IMR-90 (cell line): ENCODE measurements at places on chromosomes 3 and 15. TPM values are rescaled to one million over a fixed set of nuclear protein-coding genes. Genes with fewer than 3 reads are reported as not detected.

DNA sequence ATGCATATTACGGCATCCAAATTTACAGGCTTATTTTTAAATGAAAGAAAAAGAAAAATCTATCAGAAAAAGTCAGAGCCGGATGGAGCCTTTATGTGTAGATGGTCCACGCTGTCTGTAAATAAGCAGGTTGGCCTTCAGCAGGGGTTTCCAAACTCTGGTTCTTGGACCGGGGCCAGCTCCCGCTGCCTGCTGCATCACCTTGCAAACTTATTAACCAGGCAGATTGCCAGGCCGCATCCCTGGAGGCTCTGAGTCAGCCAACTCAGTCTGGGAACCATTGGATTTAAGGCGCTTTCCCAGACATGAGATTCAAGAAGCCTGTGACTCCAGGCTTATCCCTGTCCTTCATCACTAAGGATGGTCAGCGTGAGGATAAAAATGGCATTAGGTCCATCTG lies 212.4 kb downstream of the OPA1 start:
- H3K4me3 ChIP-seq, result no peak overlapping the region
- H3K4me1 ChIP-seq, result no peaks in the 10 kb centered on the region
- peaks cover 29% of the 10 kb centered on the region for H3K27me3 ChIP-seq
- H3K27ac ChIP-seq, result no peak overlapping the region
- H3K36me3 ChIP-seq, result no peaks in the 10 kb centered on the region
- peak; percentile 80 for DNase-seq

GRCh38 chr3:69715204-69715603 lies 24.1 kb upstream of the MITF start:
- no peak overlapping the region for H3K27ac ChIP-seq
- no peaks in the 10 kb centered on the region for H3K36me3 ChIP-seq
- peaks cover 2% of the 10 kb centered on the region; the same call in 1 of the 2 replicates for H3K4me1 ChIP-seq
- peaks cover 3% of the 10 kb centered on the region; the same call in 1 of the 2 replicates for H3K27me3 ChIP-seq
- no peak overlapping the region for H3K4me3 ChIP-seq

DNA sequence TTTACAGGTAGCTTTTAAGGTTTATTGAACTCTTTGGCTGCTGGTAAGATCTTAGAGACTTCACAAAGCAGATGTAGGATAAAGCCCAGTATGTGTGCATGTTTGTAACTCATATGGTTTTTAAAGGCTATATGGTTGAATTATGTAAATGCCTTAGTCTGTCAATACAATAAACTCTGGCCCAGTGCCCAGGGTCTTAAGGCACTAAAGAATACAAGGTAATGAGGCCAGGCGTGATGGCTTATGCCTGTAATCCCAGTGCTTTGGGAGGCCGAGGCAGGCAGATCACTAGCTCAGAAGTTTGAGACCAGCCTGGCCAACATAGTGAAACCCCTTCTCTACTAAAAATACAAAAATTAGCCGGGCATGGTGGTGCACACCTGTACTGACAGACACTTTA lies 170.3 kb upstream of the CGNL1 start:
- no peaks in the 10 kb centered on the region for H3K27me3 ChIP-seq
- no peak overlapping the region for H3K4me3 ChIP-seq
- no peak overlapping the region for H3K27ac ChIP-seq

DNA sequence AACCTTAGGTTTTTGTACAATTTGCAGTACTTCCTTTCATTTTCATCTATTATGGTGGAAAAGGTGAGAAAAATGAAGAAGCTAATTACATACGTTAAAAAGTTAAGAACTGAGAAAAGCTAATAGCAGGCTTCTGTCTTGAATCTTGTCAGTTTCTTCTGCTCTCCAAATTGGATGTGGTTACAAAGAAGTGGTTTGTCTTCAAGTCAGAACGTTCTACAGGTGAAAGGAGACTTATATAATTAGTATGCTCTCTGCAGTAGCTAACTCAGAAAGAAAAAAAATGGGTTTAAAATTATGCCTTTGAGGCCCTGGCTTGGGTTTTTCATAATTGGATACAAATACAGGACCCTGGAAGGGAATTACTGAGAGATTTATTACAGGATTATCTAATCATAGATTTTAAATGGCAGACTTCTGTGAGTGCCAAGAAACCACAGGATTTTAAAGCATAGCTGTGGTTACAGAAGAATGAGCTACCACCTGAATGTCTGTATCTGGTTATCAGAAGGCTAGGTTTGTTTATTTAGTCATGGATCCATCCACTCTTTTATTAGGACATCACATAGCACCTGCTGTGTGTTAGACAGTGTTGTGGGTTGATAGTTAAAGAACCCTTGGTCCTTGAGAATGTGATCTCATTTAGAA lies 528.1 kb upstream of the MCTP2 start:
- H3K4me1 ChIP-seq, result no peaks in the 10 kb centered on the region
- no peaks in the 10 kb centered on the region for H3K36me3 ChIP-seq
- H3K27ac ChIP-seq, result no peak overlapping the region
- no peaks in the 10 kb centered on the region for H3K27me3 ChIP-seq
- no peak for DNase-seq

The SOX2 gene
- total RNA-seq, result not detected in 2 replicates

The EPB42 gene
- not detected in 2 replicates for total RNA-seq

DNA sequence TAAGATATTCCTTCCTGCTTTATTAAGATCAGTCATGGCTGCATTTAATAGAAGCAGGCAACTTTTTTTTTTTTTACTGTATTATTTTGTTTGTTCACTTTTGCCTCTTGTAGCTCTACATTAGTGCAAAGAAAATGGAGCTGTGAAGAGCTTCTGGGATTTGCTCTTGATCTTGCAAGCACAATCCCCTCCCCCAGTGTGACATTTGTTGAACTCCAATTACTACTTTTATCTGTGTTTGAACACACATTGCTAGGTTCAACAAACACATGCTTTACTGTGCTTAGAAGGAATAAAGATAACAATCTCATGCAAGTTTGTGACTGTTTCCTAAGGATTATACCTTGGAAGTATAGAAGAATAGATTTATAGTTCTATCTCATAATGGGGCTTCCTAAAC lies 648.8 kb downstream of the NLGN1 start:
- no peaks in the 10 kb centered on the region for H3K36me3 ChIP-seq
- no peak overlapping the region for H3K4me3 ChIP-seq
- no peak overlapping the region for H3K27ac ChIP-seq
- no peak for DNase-seq
- H3K27me3 ChIP-seq, result no peaks in the 10 kb centered on the region

GRCh38 chr3:108331792-108332191 lies 35.4 kb downstream of the HHLA2 start:
- H3K27ac ChIP-seq, result no peak overlapping the region
- H3K36me3 ChIP-seq, result no peaks in the 10 kb centered on the region
- no peak overlapping the region for H3K4me3 ChIP-seq
- H3K27me3 ChIP-seq, result no peaks in the 10 kb centered on the region; the same call in 1 of the 2 replicates
- H3K4me1 ChIP-seq, result no peaks in the 10 kb centered on the region

The PCLAF gene
- total RNA-seq, result 12.9 and 34.2 TPM in 2 replicates

The ILDR1 gene
- not detected in 2 replicates for total RNA-seq

- DNase-seq, result no peak
- H3K4me1 ChIP-seq, result no peaks in the 10 kb centered on the region
- H3K4me3 ChIP-seq, result no peak overlapping the region
- no peaks in the 10 kb centered on the region for H3K36me3 ChIP-seq
- H3K27ac ChIP-seq, result no peak overlapping the region
These were observed 923.7 kb downstream of the EPHA3 start for GRCh38 chr3:90031121-90031520.

The SGO1 gene
- total RNA-seq, result 5.2 and 8.1 TPM in 2 replicates

DNA sequence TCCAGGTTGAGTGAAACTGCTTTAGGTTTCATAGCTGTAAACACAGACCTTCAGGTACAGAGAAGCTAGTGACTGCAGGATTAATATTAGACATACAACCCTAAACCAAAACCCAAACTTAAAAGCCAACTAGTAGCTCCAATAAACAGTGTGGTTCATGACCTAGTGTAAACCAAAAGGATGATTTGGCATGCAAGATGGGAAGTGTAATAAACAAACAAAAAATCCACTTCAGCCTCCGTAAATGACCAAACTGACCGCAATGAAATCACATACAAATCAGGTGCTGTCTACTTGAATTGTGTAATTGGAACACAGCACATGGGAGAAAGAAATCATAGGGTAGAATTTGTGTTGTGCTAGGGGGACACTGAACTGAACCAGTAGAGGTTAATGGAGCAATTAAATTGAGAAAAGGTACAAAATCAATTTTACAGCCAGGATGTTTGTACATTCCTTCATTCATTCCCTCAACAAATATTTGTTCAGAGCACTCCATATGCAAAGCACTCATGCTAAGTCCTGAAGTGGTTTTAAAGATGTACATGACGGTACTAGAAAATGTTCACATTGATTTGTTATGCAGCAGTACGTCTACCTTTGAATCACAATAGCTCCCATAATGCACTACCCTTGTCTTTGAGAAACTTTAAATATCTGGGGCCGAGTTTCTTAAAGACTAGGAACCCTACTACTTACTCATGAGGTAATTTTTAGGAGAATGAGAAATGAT lies 21.4 kb upstream of the CHST2 start:
- peaks cover 19% of the 10 kb centered on the region for H3K27me3 ChIP-seq
- no peak for DNase-seq
- H3K27ac ChIP-seq, result no peak overlapping the region
- no peak overlapping the region for H3K4me3 ChIP-seq

The HMCES gene
- total RNA-seq, result 25.8 and 26.0 TPM in 2 replicates

DNA sequence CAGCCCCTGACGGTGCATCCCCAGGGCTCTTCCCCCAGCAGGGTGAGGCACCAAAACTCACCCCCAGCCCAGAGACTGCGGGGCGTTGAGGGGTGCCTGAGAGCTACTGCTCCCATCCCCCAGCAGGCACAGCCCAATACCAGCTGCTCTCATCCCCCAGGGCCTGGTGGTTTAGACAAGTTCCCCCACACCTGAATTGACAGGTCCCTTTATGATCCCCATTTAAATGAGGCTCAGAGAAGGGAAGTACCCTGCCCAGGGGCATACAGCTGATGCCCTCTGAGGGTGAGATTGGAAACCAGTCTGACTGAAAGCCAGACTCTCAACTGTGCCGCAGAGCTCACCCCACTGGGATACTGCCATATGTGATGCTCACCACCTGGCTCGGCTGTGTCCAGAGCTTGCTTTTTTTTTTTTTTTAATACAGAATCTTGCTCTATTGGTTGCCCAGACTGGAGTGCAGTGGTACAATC lies 20.1 kb downstream of the DUSP7 start:
- no peak for DNase-seq
- H3K4me1 ChIP-seq, result no peaks in the 10 kb centered on the region
- H3K36me3 ChIP-seq, result no peaks in the 10 kb centered on the region
- H3K27ac ChIP-seq, result no peak overlapping the region

DNA sequence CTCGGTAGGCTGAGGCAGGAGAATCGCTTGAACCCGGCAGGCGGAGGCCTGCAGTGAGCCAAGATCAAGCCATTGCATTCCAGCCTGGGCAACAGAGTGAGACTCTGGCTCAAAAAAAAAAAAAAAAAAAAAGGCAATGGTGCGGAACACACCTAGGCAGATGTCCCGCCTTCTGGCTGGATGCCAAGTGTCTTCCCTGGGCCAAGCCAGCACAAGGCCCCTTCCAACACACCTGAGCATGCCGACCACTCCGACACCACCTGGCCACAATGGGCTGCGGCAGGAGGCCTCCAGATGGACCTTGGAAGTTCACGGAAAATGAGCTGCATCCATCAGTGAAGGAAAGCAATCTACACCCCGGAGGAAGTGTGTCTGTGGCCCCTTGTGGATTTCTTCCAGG lies 19.0 kb downstream of the NUP210 start:
- no peaks in the 10 kb centered on the region for H3K4me1 ChIP-seq
- peaks cover 3% of the 10 kb centered on the region for H3K27me3 ChIP-seq
- H3K4me3 ChIP-seq, result no peak overlapping the region
- no peaks in the 10 kb centered on the region for H3K36me3 ChIP-seq
- no peak for DNase-seq

The FSD2 gene
- total RNA-seq, result not detected in 2 replicates

- no peaks in the 10 kb centered on the region for H3K36me3 ChIP-seq
- H3K4me3 ChIP-seq, result no peak overlapping the region
- H3K27ac ChIP-seq, result no peak overlapping the region
- peaks cover 22% of the 10 kb centered on the region for H3K27me3 ChIP-seq
These were observed 38.5 kb upstream of the TFRC start for GRCh38 chr3:196120291-196120951.

The LINGO1 gene
- total RNA-seq, result not detected in 2 replicates
